Hematopoietic multipotent progenitor cell treated with erythropoietin and hydrocortisone succinate and interleukin-3 and kit ligand, for 6 days (in vitro differentiated cells): ENCODE measurements at places on chromosomes 16 and 17.

- DNase-seq, result no peak
These were observed 85.7 kb downstream of the NCOR1 start for GRCh38 chr17:16129441-16130205.

DNA sequence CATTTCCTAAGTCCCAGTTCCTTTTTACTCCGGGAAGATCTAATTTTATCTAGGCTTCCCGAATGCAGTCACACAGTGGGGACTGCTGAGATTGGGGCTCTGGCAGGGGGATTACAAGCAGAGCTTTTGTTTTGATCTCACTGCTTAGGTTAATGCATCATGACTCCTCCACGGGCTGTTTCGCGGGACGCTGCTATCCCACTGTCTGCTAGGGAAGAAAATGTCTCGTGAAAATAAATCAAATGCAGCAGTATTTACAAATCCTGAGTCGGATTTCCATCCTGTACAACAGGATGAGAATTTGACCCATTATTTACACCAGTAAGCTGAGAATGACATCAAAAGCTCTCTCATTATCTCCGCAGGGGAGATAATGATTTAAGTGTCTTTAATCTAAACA is 83.8 kb downstream of the CDH11 start:
- no peak for DNase-seq

GRCh38 chr16:85525420-85526184 is 87.5 kb upstream of the GSE1 start:
- DNase-seq, result no peak

- no peak for DNase-seq
These were observed 194.2 kb downstream of the NTN1 start for GRCh38 chr17:9215465-9215864.

- DNase-seq, result no peak
These were observed 40.1 kb downstream of the KLHDC4 start for GRCh38 chr16:87725596-87726235.

DNA sequence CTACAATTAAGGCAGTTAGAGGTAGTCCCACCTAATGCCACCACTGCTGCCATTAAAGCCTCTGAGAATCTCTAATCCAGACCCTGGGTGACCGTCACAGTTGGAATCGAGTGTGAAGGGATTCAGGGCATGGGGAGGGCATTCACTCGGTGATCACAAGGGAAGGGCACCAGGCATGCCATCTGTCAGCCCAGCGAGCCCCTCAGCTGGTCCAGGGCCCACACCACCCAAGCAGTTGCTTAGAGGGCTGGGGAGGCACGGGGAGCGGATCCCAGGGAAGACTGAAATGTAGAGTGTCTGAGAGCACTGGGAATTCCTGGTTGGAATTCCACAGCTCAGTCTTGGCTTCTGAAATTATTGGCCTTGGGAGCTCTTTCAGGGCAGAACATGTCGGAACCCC is 294.6 kb downstream of the CPPED1 start:
- no peak for DNase-seq

- no peak for DNase-seq
These were observed 9.9 kb downstream of the AXIN1 start for GRCh38 chr16:342455-343213.

DNA sequence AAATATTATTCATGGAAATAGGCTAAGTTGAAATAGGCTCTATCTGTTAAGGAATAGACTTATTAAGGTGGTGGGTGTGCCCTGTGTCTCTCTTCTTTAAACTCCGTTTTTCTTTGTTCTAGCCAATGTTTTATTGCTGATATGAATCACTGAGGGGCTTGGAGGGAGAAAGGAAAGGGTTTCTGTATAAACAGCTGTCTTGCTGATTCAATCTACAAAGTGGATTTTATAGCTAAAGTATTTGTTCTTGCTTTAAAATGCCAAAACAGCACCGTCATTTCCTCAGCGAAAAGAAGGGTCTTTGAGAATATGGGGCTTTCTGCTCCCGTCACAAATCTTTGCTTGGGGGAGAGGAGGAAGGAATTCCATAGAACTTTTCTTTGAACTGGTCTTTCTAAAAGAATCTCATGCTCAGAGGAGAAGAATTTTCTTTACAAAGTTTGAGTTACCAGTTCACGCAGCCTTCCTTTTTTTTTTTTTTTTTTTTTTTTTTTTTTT is 39.3 kb downstream of the MSI2 start:
- DNase-seq, result peak; percentile 22

DNA sequence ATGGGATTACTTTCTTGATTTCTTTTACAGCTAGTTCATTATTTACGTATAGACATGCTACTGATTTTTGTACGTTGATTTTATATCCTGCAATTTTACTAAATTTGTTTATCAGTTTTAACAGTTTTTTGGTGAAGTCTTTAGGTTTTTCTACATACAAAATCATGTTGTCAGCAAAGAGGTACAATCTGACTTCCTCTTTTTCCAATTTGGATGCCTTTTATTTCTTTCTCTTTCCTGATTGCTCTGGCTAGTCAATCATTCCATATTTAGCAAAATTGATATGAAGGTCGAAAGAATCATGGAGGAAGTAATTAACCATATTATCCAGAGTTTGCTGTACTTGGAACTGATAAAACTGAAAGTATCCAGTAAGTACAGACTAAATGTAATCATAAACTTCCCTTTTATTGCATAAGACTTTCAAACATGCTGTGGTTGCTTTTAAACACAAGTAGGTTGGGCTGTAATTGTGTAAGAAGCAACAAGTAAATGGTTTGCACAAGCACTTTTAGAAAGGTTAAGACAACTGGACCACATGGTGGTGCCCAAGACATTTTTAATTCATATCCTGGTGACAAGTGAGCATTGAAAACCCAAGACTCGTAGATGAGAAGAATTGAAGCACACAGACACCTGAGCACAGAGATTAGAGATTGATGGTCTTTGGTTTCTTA is 8.4 kb downstream of the GDE1 start:
- DNase-seq, result peak; percentile 76

- DNase-seq, result no peak
These were observed 4.3 kb downstream of the BANP start for GRCh38 chr16:87955302-87956097.

GRCh38 chr17:28896884-28897768 is at the start of gene FLOT2:
Gene FLOT2 (minus strand): TSS chr17:28897733. CDS start chr17:28897574, 159 bp downstream.
- peak; percentile 73 for DNase-seq

DNA sequence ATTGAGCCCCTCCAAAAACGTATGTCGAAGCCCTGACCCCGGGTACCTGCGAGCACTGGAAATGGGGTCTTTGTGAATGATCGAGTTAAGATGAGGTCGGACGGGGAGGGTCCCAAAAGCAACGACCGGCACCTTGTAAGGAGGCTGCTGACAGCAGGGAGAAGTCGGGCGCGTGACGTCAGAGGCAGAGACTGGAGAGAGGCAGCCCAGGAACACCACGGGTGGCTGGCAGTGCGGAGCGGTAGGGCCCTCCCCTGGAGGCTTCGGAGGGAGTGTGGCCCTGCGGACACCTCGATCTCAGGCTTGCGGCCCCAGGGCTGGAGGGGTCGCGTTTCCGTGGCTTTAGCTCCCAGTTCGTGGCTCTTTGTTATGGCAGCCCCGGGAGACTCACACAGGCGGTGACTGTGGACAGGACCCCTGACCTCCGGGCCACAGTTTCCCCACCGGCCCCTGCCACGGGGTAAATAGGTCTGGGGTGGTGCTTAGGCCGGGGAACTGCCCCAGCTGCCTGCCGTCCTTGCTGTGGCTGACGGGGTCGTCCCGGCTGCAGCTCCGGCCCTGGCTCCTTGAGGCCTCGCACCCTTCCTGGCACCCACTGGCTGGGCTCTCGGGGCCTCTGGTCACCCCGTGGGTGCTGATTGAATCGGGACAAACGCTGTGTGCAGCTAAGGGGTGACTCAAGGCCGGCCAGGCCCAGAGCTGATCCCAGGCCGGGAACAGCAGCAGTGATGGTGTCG is 10.6 kb upstream of the SSTR5 start:
- DNase-seq, result no peak

DNA sequence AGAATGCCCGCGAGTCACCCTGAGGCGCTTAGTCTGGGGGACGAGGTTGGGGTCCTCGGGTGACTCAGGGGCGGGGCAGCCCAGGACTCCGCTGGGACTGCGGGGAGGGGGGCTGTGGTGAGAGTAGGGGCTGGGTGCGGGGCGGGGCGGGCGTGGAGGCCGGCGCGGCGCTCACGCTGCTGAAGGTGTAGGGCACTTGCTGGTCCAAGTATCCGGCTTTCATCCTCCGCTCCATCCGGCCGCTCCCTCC is 832 bp downstream of the ETV4 start:
- peak; percentile 25 for DNase-seq

DNA sequence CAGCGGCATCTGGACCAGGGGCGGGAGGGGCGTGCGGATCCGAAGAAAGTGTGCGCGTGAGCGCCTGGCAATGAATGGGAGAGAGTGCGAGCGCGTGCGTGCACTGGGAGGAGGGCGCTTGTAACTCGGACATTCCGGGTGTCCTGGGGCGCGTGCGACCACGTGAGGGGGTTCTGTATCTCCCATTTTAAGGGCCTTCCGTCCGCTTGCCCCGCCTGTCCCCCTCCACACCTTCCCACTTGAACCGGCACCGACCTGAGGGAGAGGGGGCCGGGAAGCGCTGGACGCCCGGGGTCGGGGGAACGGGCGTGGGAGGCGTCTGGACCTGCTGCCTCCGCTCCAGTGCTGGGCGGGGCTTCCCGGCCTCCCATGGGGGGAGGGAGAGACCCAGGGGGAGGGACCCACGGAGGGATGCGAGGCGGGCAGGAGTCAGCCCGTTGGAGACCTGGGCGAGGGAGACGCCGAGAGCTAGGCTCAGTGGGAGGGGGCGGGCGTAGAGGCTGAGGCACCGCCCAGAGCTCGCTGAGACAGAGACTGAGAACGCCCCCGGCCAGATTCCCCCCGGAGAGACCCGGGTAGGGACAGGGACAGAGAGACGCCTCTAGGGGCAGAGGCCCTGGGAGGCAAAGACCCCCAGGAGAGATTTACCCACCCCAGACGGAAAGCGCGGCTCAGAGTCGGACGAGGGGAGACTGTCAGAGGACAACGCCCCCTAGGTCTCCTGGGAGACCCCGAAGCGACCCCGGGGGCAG is at the start of gene KREMEN2:
TSS of gene KREMEN2 (plus strand) at position 553 of the 752 bp plus-strand sequence. CDS start 246 bp downstream, outside the sequence.
- no peak for DNase-seq

GRCh38 chr17:75875940-75876189 is 2.5 kb downstream of the TRIM47 start:
- DNase-seq, result no peak

- DNase-seq, result peak; percentile 92
These were observed 14.8 kb downstream of the PDP2 start for GRCh38 chr16:66894948-66895688.

DNA sequence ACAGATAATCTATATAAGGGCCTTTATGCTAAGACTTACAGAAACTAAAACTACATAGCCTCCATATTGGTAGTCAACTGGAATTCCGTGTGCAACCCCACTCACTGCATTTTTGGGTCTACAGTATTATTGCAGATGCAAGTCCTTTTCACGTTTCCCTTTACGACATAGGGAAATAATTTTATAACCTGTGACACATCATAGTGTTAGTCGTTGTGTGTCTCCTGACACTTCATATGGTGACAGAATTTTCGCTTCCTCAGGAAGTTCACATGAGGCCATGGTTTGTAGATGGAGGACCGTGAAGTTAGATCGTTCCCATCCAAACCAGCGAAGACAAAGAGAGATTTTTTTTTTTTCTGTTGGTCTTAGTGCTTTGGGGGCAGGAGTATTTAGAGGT is 15.7 kb upstream of the MRC2 start:
- DNase-seq, result no peak

DNA sequence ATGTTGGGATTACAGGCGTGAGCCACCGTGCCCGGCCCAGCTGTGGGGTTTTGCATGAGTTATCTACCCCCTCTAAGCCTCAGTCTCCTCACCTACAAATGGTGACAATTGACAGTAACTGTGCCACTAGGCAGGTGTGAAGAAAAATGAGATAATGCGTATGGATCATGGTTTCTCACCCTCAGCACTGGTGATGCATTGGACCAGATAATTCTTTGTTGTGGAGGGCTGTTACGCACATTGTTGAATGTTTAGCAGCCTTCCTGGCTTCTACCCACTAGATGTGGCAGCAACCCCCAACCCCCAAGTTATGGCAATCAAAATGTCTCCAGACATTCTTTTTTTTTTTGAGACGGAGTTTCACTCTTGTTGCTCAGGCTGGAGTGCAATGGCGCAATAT is 9.0 kb upstream of the HAPSTR1 start:
- no peak for DNase-seq

DNA sequence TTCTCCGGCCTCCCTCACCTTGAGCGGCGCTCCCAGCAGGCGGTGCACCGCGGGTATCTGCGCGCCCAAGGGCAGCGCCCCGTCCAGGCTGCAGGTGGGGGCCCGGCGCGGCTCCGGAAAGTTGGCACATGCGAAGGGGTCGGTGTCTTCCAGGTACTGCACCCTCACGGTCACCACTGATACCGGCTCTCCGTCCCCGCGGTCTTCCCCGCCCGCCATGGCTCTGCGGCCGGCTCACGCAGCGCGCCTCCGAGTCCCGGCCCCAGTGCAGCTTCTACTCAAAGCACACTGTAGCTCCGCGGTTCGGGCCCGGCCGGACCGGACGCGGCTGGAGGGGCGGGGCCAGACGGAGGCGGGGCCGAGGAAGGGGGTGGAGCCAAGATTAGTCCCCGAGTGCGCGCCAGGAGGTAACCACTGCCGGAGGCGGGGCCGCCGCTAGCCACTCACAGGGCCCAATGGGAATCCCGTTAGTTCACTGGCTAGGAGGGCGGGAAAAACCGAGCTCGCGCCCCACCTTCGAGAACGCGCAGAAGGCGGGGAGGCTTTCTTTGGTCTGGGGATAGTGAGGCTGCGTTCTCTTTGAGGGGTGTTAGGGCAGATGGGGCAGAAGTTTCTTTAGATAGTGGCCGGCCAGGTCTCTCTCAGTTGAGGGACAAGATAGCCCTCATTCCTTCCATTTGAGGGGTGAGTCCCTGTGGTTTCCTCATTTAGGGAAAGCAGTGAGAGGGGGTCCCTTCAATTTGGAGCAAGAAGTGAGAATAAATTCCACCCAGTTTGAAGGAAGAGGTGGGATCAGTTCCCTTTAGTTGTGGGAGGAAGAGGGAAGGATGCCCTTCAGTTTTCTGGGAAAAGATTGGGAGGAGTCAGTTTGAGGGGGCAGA is at the start of gene FHOD1:
TSS of gene FHOD1 (minus strand) at position 290 of the 881 bp plus-strand sequence. CDS start at position 219, 71 bp downstream.
- peak; percentile 99 for DNase-seq

DNA sequence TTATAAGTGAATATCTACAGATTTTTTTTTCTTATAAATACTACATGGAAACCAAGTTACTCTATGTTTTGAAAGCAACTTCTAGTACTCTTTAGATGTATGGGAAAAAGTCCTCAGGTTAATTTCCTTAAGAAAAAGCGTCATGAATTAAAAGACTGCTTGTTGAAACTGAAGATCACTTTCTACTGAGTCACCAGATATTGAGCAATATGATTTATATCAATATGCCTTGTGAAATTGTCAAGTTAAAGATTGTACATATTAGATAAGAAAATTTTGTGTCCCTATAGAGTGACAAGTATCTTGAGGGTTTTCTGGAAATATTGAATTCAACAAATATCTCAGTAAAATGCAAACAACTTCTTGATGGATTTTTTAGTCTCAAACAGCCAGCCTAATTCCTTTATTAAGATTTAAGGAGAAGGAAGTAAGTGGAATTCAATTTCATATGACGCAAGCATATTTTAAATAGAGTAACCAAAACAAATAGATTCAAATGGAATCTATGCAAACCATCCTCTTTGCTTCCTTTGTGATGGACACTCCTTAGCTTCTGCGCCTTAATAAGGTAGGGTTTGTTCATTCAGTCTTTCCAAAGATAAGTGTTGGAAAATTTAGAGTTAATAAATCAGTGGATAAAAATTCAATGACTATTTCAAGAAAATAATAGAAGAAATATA is 16.6 kb downstream of the KRT12 start:
- DNase-seq, result peak; percentile 35

GRCh38 chr17:4725646-4726310 is 5.5 kb upstream of the MED11 start:
- DNase-seq, result no peak
